ENCODE measurements at places on chromosomes 2 and 18.

- no peak for DNase-seq
Measured at GRCh38 chr2:133378928-133379549, 189.2 kb downstream of the NCKAP5 start.

GRCh38 chr18:37729716-37730115 lies 164.1 kb upstream of the CELF4 start:
- DNase-seq: no peak

GRCh38 chr2:19355931-19356544 lies 2.4 kb downstream of the OSR1 start:
- DNase-seq: no peak

DNA sequence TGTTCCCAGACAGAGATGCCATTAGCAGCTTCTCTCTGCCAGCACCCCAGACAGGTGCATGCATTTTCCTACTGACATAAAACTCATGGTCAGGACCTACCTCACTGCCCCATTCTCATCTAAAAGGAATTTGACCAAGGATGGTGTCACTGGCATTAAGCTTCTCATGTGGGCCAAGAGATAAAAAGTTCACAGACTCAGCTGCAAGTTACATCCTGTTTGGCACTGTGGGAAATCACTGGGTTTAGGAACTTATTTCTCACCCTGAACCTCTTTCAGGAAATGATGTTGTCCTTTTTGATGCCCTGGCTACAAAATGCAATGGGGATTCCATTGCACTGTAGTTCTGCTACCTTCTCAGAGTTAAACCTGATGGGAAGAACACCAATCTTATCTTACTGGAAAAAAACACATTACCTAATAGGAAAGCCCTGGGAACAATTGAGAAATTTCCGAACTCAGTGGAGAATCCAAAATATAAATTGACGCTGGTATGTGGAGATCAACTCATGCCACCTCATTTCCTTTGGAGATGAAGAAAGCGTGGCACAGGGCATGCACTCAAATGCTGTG lies 252.1 kb upstream of the COPS8 start:
- DNase-seq: no peak

- DNase-seq: no peak
Measured at GRCh38 chr2:218631837-218632236, 24.1 kb downstream of the PLCD4 start.

DNA sequence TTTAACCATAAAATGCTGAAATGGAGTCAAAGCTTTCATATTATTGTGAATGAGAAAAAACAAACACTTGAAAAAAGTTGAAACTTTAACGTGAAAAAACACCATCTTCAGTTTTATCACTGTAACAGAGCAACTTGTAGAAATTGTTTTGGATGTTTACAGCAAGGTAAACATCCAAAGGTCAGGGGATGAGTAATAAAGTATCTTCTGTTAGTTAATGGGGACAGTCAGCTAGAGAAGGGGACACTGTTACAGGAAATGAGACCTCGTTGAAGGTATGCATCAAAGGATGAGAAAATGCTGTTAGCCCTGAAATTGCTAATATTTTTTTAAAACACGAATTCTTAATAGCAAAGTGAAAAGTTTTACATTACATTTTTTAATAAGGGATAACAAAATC lies 2.9 kb downstream of the RHBDD1 start:
- DNase-seq: no peak

GRCh38 chr18:62768558-62768943 lies 53.2 kb downstream of the PHLPP1 start:
- no peak for DNase-seq

DNA sequence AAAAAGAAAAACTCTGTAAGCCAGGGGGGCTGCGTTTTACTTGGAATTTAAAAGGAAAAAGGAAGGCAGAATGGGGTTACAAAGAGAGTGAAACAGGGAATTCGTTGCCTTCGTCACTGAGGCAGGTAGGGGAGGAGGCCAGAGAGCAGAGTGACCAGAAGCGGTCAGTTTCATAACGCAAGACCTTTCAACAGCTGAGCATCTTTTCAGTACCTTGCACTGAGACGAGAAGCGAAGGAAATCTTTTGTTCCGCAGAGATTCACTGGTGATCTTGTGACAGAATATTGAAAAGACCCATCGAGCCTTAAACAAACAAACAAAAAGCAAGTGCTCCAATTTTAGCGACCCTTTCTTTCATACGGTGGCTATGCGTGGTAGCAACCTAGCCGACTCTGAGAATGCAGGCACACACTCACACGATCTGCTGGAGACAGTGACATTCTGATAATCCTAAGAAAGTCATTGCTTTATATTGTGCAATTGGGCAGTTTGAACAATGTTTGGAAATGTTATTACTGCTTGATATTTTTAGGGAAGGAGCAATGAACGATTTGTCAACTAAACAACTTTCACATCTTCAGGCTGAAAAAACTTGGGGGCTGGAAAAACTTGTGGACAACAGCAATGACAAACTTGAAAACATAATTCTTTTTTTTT lies 93.8 kb upstream of the ODC1 start:
- DNase-seq: no peak

DNA sequence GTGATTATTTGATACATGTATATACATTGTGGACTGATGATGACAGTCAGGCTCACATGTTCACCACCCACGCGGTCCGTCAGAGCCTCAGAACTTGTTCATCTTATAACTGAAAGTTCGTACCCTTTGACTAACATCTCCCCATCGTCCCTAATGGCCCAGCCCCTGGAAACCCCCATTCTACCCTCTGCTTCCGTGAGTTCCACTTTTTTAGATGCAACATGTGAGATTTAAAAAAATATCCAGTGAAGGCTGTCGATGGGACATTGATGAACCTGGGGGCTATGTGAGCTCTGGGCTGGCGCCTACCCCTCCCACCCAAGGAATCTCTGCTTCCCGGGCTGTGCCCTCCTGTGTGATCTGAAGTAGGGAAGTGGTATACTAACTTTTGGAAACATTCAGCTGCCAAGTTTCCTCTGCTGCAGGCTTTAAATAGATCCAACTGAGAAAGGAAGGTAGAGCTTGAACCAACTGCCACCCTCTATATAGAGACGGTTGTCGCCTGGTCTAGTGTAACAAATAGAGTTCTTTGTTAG lies 163.8 kb downstream of the FAM210A start:
- DNase-seq: no peak

- no peak for DNase-seq
Measured at GRCh38 chr2:228107846-228108245, 73.6 kb downstream of the SPHKAP start.

DNA sequence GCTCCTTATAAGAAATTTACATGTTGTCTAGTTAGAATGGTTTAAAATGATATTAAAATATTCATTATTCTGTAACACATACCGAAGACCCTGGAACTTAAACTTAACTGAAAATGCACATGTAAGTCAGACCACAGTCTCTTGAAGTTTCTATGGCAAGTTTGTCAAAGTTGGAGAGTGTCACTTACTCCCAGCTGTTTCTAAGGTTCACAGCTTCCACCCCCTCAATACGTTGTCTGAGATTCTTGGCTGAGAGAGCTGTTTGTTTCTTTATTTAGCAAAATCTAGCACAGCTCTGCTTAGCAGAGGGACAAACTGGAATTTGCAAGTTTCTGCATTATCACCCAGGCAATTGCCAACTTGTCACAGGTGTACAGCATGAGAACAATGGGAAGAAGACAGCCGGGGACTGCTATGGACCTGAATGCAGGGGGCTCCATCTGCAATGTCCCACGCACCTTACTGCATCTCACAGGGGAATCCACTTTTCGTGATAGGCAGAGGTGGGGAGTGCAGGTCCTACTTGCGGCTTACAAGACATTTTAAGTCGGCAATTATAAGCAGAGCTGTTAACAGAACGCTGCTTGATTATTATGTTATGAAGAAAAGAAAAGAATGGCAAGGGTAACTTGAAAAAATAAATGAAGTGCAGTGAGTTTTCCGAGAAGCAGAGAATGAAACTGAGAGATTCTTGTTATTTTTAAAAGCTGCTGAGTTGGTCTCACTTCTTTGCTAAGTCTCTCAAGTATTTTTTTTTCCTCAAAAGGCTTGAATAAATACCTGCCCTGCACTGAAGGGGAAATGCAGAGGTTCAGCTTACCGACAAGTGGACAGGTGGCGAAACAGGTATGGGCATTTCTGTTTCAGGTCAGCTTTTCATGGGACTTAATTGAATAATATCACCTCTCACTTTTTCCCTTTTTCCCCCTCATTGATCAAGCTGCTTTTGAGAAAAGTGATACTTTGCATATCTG lies 1072.1 kb upstream of the FANCL start:
- no peak for DNase-seq

GRCh38 chr2:109341355-109342255 lies 212.6 kb downstream of the SH3RF3 start:
- no peak for DNase-seq

- no peak for DNase-seq
Measured at GRCh38 chr2:100887713-100888495, 68.0 kb downstream of the NPAS2 start.

DNA sequence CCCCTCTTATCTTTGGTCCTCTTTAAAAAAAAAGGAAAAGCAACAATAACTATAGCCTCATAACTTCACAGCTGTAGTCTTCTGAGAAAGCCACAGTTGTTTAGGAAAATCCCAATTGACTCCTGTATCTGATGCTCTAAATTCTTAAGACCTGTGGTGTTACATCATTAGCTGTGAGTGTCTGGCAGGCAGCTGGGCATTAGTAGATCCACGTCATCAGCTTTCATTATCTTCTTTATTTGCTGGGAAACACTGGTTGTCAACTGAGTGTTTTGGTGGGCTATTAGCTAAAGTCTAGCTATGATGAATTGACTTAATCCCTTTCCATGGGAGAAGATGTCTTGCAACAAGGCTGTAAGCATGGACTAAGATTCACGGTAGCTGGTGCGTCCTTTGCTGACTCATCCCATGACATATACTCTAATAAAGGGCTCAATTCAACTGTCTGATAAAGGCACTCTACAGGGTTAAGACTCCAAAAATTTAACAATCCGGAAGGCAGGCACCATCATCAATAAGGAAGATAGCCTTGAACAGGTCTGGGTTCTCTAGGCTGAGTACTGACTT lies 517.2 kb downstream of the PLCL1 start:
- no peak for DNase-seq

- no peak for DNase-seq
Measured at GRCh38 chr2:51505533-51505932, 473.6 kb upstream of the NRXN1 start.

GRCh38 chr2:223941579-223942277 lies 3.4 kb downstream of the WDFY1 start:
- no peak for DNase-seq

- no peak for DNase-seq
Measured at GRCh38 chr2:10820978-10821695, 8.6 kb upstream of the PDIA6 start.

DNA sequence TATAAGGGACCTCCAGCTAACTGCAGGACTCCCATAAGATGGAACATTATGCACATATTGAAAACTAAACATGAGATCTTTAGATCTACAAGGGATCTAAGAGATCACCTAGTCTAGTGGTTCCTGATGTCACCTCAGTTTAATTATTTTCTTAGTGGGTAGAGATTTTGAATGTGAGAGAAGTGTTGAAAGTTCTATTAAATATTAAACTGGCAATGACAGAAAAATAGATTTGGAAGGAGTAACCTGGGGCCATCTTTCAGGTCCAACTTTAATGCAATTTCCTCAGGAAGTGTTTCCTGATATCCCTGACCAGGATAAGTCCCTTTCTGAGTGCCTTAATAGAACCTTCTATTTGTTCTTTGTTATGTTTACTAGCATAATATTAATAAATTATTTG lies 29.1 kb upstream of the CPS1 start:
- DNase-seq: no peak

DNA sequence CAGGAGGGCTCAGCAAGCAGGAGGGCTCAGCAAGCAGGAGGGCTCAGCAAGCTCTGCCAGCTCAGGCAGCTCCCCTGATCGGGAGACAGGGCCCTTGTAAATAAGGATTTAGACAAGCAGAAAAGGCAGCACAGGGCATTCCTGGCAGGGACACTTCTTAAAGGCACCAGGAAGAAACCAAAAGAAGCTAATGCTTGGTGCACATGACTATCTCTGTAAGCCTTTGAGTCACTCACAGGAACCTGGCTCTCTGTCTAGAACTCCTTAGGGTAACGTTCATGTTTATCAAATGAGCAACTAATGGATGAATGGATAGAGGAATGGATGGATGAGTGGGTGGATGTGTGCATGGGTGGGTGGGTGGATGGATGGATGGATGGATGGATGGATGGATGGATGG lies 28.4 kb downstream of the TMEM37 start:
- DNase-seq: no peak

DNA sequence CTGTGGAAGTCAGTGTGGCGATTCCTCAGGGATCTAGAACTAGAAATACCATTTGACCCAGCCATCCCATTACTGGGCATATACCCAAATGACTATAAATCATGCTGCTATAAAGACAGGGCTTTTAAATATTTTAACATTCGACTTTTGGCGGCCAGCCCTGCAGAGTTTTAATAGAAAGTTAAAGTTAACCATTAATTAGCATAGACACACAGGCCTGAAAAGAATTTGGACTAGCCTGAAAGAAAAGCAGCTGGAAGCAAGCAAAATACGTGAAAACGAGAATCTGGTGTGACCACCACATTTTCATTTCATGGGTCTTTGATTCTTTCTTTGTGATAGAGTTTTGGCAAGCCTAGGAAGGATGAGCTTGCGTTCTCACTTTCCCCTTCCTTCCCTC lies 184.0 kb downstream of the SCG2 start:
- DNase-seq: no peak

DNA sequence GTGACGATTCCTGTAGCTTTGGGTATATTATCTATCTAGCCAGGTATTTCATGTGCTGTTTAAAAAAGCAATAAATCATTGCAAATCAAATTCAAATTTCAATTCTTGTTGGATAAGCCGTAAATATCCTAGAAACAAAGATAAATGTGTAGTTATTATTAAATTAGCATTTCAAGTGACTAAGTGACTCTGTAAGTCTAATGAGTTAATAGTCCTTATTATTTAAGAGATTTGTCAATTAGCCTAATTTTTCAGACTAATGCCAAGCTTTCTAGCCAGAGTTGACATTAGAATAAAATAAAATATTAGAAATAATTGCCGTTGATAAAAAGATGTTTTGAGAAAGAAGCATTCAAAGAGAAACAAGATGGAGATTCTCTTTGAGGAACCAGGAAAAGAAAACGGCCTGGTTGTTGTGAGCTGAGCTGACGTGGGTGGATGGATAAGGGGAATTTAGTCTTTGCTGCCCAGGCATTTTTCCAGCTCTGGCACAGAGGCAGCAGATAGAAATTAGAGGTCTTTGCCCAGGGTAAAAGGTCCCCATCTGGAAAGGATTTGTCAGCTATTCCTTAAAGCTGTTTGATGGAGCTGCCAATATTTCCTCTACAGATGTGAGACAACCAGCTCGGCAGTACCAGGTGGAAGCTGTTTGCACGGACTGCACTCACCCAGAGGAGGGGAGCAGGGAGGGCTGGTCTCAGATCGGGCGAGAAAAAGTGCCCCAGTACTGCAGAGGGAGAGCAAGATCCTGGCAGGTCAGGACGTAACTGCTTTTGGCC lies 117.3 kb upstream of the SEC11C start:
- DNase-seq: no peak

DNA sequence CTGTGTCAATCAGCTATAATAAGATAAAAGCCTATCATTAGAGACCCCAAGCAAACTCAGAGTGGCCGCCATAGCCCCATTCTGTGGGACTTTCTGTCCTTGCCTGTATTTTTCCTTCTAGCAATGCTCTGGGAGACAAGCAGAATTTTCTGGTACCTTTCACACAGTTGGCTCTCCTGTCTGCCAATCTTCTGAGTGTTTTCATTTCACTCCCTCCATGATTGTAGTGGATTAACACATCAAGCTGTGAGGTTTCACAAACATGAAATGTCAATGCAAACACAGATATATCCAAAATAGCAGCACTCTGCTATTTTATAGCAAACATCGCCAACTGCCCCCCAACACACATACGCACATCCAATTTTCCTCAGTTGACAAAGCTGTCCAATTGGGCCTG lies 64.9 kb downstream of the C1D start:
- no peak for DNase-seq
